ENCODE measurements at places on chromosomes 1 and 21.

- DNase-seq, result no peak
Measured at GRCh38 chr1:171140956-171141687, 44.0 kb upstream of the FMO2 start.

GRCh38 chr21:45802425-45802824 lies 158.9 kb downstream of the PCBP3 start:
- no peak for DNase-seq

- DNase-seq, result no peak
Measured at GRCh38 chr1:83761167-83762038, 237.5 kb downstream of the TTLL7 start.

GRCh38 chr1:183004141-183004540 lies 19.1 kb upstream of the LAMC1 start:
- DNase-seq, result no peak

- no peak for DNase-seq
Measured at GRCh38 chr1:32498751-32499150, 33.9 kb downstream of the ZBTB8B start.

GRCh38 chr1:175566247-175566646 lies 177.1 kb downstream of the TNR start:
- no peak for DNase-seq

GRCh38 chr1:173050865-173051264 lies at the start of gene TNFSF18:
Gene TNFSF18 (minus strand): TSS chr1:173050941. CDS start chr1:173050896, 45 bp downstream.
- no peak for DNase-seq

GRCh38 chr1:86470859-86471258 lies 2.1 kb downstream of the CLCA1 start:
- DNase-seq, result no peak

- DNase-seq, result no peak
Measured at GRCh38 chr1:237590386-237590785, 300.3 kb downstream of the ZP4 start.

DNA sequence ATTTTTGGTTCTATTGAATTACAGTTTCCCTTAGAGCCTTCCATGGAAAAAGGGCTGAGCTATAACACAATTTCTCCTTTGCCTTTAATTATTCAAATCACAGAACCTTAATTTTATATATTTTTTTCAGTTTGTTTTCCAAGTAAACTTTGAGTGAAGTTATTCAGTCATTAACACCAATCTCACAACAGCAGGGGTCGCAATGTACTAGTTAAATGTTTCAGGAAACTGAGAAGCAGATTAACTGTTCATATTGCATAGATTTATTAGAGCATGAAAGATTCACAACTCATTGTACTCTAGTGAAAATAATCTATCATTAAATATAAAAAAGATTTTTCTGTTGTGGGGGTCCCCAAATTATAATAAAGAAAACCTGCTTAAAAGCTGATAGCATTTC lies 64.1 kb downstream of the KIFAP3 start:
- no peak for DNase-seq

DNA sequence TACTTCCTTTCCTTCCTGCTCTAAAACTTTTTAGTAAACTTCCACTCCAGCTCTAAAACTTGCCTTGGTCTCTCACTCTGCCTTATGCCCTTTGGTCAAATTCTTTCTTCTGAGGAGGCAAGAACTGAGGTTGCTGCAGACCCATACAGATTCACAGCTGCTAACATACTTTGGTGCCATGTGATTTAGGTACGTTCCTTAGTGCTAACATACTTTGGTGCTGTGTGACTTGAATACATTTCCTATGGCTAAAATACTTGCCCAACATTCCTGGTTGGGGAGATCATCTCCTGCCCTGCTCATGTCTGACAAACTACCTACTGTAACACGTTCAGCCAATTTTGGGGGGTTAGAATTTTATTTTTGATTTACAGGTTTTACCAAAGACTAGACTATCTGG lies 6.8 kb upstream of the ZBTB40 start:
- DNase-seq, result no peak

DNA sequence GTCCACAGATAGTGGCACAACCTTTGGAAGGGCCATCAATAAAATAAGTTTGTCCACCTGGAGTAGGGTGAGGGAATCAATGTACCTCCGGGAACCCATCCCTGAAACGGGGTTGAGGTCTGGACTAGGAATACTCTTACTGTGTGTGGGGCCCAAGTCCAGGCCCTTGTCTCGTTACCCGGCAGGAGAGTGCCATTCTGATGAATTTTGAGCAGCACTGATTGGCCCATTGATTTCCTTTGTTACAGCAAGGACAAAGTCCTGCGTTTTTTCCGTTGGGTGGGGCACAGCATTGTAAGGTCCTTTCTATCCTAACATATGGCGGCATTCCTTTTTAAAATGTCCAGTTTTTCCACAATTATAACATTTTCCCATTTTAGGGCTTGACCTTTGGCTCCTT lies 75.2 kb downstream of the AXDND1 start:
- no peak for DNase-seq

DNA sequence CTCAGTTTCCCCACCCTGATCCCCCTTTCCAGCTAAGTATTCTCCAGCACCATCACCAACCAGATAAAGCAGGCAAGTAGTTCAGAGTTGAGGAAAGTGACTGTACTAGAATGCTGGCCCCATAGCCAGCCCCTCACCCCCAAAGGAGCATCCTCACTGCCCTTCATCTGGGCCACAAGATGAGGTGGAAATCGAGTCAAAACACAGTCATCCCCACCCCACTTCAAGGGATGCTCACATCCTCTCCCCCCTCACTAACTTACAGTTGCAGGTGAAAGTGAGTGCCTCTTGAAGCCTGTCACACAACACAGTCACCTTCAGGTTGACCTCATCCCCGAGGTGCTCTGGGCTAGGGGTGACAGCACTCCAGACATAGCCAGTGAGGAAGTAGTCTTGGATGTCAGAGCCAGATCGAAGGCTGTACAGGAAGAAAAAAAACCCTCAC lies 30.4 kb downstream of the PIK3C2B start:
- no peak for DNase-seq

DNA sequence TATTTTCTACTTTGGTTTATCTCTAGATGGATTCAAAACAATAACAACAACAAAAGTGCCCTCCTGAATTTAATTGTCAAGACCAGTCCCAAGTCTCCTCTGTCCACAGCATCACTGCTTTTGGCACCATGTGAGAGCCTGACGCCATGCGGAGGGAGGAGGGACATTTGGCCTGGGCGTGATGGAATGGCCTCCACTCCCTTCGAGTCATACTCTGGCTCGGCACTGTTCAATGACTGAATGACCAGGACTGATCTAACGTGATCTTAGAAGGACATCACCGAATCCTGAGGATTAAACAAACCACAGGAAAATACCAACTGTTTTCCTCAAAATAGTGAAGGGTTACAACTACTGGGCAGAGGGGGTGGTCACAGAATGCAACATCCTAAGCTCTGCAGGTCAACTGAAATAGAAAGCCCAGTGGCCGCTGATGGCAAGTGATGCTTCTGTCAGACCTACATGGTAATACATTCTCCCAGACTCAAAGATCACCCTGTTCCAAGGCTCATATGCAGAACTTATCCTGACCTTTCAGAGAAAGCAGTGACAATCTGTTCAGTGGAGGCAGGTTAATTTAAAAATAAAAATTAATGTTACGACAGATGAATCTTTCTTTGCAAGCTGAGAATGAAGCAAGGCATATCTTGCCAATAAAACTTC lies 19.1 kb downstream of the SRSF4 start:
- no peak for DNase-seq

- DNase-seq, result no peak
Measured at GRCh38 chr1:2781627-2782026, 19.9 kb downstream of the TTC34 start.

DNA sequence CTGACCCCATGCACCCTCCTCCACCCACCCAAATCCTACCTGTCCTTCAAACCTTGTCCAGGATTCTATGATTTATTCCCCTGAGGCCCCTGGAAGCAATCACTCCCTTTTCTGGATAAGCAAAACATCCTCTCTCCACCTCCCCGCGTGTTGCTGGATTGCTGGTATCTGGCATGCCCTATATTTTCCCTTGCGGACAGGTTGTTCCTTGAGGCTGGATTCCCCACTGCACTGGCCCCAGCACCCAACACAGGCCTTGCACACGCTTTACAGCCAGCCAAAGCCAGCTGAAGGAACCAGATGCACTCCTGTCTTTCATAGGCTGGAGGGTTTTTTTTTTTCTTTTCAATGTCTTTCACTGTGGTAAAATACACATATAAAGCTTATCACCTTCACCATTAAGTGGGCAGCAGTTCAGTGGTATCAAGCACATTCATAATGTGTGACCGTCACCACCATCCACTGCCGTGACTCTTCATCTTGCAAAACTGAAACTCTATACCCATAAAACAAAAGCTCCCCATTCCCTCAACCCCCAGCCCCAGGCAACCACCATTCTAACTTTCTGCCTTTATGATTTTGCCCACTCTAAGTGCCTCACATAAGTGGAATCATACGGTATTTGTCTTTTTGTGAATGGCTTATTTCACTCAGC lies 50.9 kb downstream of the TOR1AIP2 start:
- no peak for DNase-seq

- DNase-seq, result no peak
Measured at GRCh38 chr21:14613486-14614224, 67.5 kb upstream of the SAMSN1 start.

DNA sequence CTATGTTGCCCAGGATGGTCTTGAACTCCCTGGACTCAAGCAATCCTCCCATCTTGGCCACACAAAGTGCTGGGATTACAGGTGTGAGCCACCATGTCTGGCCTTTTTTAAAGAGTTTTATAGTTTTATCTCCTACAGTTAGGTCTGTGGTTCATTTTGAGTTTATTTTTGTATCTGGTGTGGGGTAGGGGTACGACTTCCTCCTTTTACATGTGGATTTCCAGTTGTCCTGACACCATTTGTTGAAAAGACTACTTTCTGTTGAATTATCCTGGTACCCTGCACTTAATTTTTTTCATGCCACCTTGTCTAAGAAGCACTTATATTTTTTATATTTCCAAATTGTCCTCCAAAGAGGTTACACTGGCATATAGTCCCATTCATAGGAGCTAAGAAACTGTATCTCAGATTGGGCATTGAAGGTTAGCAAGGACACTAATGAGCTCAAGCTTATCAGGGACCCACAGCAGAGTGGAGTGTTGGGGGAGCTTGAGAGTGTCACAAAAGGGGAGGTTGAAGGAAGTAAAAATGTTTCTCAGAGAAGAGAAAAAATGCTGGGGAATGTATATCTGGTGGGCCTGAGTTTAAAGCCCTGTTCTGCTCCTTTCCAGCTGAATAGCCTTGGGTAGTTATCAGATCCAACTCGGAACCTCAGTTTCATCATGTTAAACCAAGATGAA lies 23.4 kb upstream of the MEF2D start:
- DNase-seq, result no peak

DNA sequence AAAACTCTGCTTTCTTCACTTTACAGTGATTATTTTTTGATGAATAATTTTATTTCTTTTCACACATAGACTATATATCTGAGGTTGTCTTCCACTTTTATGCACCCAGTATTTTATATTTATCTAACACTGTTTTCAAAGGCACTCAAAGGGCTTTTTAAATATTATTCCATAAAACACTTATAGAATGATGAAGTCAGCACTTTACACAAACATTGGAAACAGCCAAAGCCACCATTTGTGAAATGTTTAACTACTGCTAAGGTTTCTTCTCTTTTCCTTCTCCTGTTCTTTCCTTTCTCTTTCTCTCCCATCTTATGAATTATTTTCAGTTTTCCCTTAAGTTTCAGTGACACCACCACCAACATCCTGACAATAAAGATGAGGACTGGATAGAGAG lies 317.7 kb upstream of the FAM78B start:
- no peak for DNase-seq

- no peak for DNase-seq
Measured at GRCh38 chr1:203440771-203441170, 34.8 kb upstream of the PRELP start.

DNA sequence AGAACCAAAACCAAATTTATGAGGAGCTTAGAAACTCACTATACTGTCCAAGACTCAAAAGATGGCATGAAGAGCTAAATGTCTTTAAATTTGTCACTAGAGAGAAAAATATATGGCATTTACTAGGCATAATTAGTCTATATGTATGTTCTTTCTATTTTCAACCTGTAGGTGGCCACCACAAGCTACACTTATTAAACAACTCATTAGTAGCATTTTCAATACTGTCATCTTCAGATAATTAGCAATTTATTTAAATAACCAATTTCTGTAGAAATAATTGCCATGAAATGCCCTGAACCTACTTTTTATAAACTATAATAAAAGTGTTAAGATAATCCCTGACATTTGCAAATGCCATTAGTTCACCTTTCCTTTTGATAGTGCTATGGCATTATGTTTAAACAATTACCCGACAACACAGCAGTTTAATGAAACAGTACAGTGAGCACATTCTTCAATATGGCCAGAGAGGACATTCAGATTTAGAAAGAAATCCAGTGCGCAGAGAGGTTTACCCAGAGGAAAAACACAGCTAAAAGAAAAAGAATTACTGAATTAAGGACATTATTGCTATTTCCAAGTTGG lies 522.5 kb downstream of the PTBP2 start:
- no peak for DNase-seq

- no peak for DNase-seq
Measured at GRCh38 chr1:247822060-247822459, 1.9 kb downstream of the OR14A16 start.

DNA sequence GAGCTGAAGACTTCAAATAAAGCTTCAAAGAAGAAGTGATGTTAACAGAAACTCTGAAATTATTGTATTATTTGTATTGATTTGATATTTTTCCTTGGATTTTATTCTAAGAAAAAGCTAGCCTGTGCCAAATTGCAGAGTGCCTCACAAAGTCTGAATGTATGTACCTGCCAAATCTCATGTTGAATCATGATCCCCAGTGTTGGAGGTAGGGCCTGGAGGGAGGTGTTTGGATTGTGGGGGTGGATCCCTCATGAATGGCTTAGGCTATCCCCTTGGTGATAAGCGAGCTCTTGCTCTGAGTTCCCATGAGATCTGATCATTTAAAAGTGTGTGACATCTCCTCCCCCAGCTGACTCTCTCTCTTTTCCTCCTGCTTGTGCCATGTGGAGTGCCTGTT lies 43.6 kb downstream of the ACKR1 start:
- DNase-seq, result no peak

DNA sequence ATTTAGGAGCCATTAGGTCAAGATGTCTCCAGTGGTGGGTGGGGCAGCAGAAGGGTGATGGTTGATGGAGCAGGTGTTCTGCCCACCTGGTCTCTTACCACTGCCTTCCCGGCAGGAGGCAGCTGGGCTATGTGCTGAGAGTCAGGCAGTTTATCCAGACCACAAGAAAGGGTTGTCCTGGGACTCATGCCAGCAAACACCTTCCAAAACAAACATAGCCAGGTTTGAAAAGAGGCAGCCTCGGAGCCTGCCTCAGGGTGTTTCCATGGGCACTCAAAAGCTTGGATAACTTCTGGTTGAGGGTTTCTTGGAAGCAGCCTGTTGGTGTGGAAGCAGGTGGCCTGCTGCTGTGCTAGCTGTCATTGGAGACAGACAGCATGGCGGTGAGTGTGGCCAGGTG lies 187.2 kb downstream of the PCP4 start:
- DNase-seq, result no peak

Data from activated naive CD8-positive, alpha-beta T cell treated with anti-CD3 and anti-CD28 coated beads, Interleukin-2, amount 50 U/mL, for 16 hours (primary cell).